ENCODE measurements at places on chromosomes 4 and X.

GRCh38 chrX:13506574-13506973 is 62.8 kb upstream of the EGFL6 start:
- DNase-seq: peak; percentile 5

DNA sequence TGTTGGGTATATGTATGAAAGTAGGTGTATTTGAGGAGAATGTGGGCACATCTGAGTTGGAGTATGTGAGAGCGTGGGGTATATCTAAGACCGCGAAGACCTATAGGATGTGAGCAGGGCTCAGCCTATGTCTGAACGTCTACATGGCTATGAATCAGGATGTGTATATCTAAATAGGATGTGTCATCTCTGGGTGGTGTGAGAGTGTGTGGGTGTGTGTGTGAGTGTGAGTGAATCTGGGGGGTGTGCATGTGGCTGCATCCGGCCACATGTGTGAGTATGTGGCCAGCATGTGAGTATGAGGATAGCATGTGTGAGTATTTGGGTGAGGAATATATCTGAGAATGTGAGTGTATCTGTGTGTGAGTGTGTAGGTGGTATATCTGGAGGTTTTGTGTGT is 7.7 kb downstream of the GPR173 start:
- no peak for DNase-seq

GRCh38 chr4:68732653-68733466 is 62.4 kb upstream of the UGT2B15 start:
- DNase-seq: no peak

- DNase-seq: no peak
Observed at GRCh38 chr4:176435901-176436292, 116.1 kb downstream of the SPCS3 start.

- DNase-seq: no peak
Observed at GRCh38 chr4:152850377-152850776, 70.6 kb downstream of the ARFIP1 start.

GRCh38 chr4:165418073-165418472 is 39.3 kb downstream of the CPE start:
- DNase-seq: no peak

GRCh38 chrX:43551590-43551989 is 104.5 kb upstream of the MAOA start:
- DNase-seq: no peak

DNA sequence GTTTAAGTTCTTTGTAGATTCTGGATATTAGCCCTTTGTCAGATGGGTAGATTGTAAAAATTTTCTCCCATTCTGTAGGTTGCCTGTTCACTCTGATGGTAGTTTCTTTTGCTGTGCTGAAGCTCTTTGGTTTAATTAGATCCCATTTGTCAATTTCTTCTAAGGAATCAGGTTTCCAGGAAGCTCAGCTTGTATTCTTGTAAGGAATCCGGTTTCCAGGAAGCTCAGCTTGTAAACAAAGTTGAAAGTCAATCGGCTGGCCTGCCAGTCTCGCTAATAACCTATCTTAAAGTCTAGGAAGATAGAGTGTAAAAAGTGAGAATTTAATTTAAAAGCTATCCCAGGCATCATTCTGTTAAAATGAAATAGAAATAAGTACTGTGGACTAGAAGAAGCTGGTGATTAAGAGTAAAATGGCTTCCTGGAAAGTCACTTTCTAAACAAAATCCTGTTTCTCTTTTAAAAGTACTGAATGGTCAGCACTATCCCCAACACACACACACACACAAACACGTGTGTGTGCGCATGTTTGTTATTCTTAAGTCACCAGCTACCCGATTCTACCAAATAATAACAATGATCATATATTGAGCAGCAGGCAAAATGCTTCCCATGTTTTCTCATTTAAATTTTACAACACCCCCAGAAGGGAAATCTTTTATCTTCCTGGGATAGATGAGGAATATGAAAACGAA is 171.7 kb downstream of the PAPSS1 start:
- no peak for DNase-seq

DNA sequence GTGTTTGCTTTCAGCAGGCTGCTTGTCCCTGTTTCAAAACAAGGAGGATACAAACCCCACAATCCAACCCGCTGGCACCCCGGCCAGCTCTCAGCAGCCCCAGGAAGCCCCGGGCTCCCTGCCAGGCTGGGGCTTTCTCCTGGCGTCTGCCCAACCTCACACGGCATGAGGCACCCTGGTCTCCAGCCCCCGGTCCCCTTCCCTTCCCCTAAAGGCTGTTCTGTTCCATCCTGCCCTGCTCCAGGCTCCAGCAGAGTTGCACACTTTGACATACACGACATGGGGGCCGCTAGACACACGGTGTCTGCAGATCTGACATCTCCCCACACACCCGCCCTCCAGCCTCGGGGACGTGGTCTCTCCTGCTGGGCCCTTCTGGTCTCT is 107.7 kb upstream of the ADRA2C start:
- no peak for DNase-seq

GRCh38 chrX:39965051-39965573 is 132.6 kb downstream of the BCOR start:
- DNase-seq: no peak

DNA sequence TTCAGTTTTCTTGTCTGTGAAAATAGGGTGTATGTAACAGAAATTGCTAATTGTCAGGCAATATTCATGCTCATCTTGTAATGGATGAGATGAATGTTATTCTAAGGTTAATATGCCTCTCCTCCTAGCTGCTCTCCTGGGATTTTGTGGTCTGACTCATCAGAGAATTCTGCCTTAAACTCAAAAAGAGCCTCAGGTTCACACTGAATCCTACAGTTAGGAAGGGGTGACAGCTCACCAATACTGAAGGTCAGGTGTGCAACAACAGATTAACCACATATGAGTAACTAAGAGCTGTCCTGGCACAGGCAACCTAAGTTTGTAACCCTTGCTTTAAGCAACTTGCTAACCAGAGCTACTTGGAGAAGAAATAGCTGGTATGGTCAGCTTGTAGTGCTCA is 197.7 kb downstream of the SPATA18 start:
- DNase-seq: no peak

GRCh38 chr4:95830651-95831050 is 9.2 kb upstream of the PDHA2 start:
- DNase-seq: no peak

DNA sequence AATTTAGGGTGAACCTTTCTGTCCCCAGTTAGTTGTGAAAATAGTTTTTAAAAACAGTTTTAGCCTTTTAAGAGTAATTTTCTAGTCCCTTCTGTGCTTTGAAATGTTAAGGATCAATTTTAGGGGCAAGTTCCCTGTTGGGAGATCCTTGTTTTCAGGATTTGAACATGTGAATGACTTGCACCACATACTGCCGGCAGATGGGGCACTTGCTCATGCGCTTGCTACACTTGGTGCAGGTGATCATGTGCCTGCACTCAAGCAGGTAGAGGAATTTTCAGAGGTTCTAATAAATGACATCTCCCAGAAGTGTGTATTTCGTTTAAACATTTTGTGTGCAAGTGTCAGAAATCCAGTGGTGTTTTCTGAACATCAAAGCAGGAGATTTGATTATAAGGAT is 195.9 kb downstream of the CHM start:
- DNase-seq: no peak

DNA sequence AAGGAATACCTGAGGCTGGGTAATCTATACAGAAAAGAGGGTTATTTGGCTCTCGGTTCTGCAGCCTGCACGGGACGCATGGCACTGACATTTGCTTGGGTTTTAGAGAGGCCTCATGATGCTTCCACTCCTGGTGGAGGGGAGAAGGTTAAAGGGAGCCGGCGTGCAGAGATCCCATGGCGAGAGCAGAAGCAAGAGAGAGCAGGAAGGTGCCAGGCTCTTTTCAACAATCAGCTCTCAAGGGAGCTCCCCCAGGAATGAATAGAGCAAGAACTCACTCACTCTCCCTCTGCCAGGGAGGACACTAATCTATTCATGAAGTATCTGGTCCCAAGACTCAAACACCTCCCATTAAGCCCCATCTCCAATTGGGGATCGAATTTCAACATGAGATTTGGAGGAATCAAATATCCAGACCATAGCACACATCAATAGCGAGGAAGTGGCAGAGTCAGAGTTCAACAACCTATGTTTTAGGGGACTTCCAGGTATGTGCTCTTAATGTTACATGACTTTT is 109.8 kb downstream of the SORBS2 start:
- no peak for DNase-seq

DNA sequence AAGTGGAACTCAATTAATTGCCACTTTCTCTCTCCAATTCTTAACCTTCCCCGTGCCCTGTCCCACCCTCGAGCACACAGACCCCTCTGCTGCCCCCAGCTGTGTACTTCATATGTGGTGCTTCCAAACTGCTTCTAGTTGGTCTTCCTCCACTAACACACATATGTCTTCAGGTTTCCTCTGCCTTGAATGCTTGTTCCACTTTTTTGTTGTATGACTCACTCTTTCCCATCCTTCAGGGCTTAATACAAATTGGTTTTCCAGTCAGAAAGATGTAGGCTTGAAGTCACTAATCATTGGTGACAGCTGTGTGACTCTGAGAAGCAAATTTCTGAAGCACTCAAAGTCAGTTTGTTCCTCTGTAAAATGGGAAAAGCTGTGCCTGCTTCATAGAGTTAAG is 30.6 kb downstream of the TRIM2 start:
- no peak for DNase-seq

- no peak for DNase-seq
Observed at GRCh38 chrX:19332983-19333382, 10.7 kb upstream of the PDHA1 start.

Data from NCI-H774 (cell line).